ENCODE measurements at places on chromosomes 5 and 9. TPM values are rescaled to one million over a fixed set of nuclear protein-coding genes. Genes with fewer than 3 reads are reported as not detected.

DNA sequence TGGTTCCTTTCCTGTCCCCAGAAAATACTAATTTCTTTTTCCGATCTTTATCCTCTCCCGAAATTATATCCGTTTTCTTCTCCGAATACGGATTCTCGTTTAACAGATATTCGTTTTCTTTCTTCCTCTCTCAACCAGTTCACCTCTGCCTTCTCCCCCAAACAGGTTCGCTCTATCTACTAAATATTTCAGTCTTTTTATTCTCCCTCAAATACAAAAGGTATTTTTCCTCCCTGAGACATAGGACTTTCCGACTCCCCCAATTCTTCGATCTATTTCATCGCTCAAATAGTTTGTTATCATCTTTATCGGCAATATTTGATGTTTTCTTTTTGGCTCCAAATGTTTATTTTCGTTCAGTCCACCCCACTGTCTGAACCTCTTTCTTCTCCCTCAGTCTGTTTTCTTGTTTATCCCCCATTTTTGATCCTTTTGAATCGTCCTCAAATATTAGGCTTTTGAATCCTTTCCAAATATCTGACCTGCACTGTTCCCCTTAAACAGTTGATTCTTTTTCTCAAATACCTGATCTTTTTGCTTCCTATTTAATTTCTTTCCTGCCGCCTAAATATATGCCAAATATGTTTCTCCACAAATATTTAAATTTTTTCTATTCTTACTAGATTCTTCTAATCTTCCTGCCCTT, 4.4 kb downstream of the PITX1 start:
- DNase-seq: no peak

DNA sequence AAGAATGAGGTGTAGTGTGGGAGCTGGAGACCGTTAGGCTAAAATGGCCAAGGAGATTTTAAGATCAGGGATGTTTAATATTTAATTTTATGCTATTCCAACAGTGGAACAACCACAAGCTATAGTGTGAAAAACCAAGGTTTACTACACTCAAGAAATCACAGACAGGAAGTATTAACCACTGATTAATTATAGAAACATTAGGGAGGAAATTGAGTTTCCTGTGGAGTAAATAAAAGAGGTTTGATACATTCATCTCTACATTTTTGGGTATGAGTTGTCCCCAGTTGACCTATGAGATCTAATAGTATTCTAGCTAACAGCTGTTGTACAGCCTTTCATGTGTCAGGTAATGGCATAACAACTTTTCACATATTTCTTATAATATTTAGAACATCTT, 103.7 kb upstream of the MPDZ start:
- DNase-seq: no peak

- no peak for DNase-seq
Measured at GRCh38 chr9:136890661-136891060, 4.3 kb downstream of the TRAF2 start.

DNA sequence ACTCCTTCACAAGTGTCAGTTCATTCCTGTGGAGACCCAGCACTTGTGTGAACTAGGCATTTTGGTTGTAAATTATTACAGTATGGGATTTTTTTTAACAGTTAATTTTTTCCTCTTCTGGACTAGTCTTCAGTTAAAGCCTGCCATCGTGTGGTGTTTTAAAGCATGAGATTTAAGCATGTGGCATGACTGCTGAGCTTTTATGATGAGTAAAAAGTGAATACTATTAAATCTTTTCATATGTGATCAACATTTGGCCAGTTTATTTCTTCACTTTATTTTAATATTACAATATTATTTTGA, 25.0 kb downstream of the LMNB1 start:
- peak; percentile 34 for DNase-seq

GRCh38 chr5:41832430-41832829, 37.8 kb downstream of the OXCT1 start:
- no peak for DNase-seq

DNA sequence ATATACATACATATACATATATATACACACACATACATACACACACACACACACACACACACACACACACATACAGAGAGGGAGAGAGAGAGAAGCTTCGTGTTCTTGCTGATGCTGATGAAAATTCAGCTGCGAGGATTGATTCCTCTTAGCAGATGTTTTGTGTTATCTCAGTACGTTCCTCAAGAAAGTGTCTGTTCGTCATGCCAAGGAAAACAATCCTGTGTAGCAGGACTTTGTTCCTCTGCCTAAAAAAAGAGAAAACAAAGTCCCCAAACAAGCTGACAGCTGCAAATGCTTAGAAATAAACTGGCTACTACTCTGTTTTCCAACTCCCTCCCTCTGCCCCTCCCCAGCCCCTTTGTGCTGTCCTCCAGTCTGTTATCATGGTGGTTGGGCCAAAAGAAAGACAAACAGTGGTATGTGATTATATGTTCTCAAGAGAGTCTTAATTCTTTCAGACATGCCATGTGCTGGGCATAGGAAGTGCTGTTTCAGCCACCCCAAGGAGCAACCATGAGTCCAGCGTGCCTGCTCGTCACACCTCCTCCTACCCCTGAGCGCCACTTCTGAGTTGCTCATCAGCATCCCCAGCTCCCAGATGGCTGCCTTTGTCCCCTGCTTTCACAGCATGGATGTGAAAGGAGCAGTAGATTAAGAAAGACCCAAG, 71.5 kb upstream of the EQTN start:
- no peak for DNase-seq

- DNase-seq: peak; percentile 35
Measured at GRCh38 chr9:74960561-74960960, 7.8 kb upstream of the C9orf40 start.

DNA sequence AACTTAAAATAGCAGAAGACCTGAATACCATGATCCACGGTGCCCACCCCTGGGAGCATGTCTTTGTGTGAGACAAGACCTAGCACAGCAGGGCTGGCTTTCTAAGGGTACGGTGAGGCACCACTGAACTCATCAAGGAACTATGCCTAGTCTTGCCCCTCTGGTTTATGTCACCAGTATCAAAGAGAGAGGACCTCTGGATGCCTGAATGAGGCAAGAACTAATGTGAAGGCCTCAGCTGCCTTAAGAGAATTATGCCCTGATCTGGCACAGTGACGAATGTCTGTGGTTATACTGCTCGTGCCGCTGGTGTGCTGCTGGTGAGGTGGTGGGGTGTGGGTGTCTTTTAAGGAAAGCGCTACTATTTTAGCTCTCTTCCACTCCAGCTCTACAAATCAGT, 23.0 kb downstream of the NREP start:
- peak; percentile 96 for DNase-seq

DNA sequence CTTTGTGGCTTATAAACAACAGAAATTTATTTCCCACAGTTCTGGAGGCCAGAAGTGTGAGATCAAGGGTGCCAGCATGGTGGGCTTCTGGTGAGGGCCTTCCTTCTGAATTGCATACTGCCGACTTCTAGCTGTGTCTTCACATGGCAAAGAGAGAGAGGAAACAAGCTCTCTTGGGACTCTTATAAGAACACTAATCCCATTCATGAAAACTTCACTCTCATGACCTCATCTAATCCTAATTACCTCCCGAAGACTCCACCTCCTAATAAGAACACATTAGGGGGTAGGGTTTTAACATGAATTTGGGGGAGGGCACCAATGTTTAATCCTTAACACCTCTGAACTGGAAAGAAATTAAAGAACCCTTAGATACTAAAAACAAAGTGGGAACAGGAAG, 75.9 kb upstream of the MINAR2 start:
- DNase-seq: no peak

- DNase-seq: no peak
Measured at GRCh38 chr9:16132513-16132912, 579.7 kb downstream of the CCDC171 start.

DNA sequence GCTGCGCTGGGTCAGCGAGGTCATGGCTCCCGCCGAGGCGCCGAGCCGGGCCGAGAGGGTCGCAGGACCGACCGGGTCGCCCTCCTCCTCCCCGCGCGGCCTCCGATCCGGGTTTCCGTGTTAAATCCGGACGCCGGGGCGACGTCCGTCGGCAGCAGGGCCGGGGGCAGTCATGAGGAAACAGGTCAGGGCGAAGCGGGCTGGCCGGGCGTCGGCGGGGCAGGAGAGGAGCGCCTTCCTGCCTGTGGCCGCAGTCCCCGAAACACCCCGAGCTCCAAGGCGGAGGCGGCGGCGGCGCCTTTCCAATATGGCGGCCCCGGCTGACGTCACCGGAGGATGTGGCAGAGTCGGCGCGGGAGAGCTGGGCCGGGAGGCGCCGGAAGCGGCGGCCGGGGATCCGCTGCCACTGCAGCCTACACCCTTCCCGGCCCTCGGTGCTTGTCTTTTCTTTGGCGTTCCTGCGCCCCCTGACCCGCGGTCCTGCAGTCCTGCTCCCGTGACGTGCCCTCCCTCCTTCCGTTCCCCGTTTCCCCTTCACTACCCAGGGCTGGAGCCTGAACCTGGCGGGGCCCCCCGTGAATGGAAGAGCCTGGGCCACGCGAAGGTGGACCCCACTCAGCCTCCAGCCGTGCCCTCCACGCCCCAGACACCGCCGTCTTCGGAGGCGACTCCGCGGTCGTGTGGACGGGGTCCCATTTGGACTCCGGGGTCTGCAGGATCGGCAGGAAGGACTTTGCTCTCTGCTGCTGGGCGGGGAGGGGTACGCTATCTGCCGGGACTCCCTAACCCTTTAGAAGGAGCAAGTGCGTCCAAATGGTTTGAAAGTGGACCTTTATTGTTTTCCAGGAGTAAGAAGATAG, at the start of gene GOLPH3:
GOLPH3 (minus strand) TSS at position 309 of the 860 bp plus-strand sequence; CDS start at position 24, 285 bp downstream.
- peak; percentile 85 for DNase-seq

- DNase-seq: no peak
Measured at GRCh38 chr9:121924700-121925099, 168.4 kb downstream of the TTLL11 start.

GRCh38 chr9:71936066-71936465, 24.6 kb downstream of the C9orf85 start:
- DNase-seq: no peak

DNA sequence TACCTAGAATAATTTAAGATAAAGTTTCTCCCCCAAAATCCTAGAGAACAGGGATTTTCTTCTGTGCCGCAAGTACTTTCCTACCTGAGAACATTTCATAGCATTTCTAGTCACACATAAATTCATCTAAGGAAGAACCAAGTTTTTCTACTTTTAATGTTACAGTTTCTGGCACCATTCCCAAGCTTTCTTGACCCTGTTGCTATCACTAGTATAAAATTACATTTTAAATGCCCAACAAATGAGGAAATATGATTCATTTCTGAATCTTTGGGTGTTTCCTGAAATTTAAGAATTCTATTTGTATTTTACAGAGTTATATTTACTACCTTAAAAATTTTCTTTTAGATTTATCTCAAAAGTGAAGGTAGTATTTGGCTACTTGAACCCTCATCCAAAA, 137.8 kb downstream of the LPAR1 start:
- no peak for DNase-seq

DNA sequence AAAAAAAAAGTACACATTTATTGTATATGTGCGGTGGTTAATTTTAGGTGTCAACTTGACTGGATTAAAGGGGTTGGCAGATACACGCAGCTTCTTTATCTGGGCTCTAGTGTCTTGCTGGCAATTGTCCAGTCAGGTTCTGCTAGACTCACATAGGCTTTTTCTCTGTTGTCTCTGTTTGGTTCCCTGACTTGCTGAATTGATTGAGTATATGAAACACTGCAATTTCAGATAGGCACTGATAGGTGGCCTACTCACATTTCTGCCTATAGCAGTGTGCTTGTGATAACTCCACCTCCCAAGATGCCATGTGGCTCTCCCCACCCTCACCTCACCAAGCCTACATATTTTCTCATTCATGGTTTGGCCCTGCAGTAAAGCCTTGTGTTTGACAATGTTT, 52.5 kb downstream of the AOPEP start:
- no peak for DNase-seq

DNA sequence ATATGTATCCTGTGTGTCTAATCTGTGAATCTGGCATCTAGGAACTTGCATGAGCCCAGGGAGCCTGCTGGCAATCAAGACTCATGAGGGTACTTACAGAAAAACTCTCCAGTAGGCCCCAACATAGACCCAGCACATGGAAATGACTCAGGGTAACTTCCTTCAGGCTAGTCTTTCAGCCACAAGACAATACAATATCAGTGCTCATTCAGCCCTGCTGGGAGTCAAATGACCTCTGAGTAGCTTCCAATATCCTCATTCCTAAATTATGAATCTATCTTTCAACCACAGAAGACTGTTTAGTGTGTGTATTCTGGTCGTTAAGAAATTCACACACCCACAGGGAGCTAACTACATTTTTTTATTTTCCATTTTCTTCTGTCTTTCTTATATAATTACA, 1273.0 kb downstream of the EFNA5 start:
- DNase-seq: peak; percentile 97

DNA sequence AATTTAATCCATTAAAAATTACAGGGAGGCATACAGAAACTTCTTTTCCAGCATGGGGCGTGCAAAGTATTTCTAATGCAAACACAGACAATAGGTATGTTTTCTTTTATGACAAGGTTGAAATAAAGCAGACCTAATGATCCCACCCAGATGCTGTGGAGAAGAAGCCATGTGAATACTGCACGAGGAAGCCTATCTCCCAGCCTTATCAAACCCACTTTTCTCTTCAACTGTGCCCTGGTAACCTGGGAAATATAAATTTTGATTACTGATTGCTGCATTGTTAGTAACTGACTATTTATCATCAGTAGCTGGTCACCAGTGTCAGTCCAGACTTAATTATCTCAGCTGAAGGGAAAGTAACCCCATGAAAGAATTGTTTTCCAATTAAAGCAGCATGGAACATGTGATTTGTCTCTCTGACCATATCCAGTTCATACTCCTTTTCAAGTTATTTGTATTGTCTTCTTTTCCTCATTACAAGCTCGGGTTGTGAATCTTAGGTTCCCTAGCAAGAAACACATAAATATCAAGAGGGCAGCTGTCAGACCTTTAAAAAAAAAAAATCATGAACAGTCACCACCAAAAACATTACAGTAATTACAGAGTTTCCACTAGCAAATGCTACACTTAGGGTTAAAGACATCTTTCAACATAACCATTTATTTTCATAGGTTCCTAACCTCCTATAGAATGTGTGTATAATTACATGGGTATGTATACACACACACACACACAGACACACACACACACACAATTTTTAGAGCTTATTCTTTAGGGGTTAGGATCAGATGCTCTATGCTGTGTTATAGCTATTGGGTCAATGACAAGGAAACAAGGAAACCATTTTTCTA, 50.3 kb downstream of the SEMA6A start:
- DNase-seq: no peak

Gene PDE6A
- total RNA-seq: 0.12 TPM

Gene PTPRD
- 0.84 TPM for total RNA-seq

Gene ZNF622
- 20.9 TPM for total RNA-seq

Gene NR4A3
- 0.10 TPM for total RNA-seq
